Stimulated activated CD4-positive, alpha-beta T cell treated with anti-CD3 and anti-CD28 coated beads, Interleukin-1b, Interleukin-23, amount 100 ng/mL, for 4 hours (primary cell): ENCODE measurements at places on chromosomes 13 and 19.

DNA sequence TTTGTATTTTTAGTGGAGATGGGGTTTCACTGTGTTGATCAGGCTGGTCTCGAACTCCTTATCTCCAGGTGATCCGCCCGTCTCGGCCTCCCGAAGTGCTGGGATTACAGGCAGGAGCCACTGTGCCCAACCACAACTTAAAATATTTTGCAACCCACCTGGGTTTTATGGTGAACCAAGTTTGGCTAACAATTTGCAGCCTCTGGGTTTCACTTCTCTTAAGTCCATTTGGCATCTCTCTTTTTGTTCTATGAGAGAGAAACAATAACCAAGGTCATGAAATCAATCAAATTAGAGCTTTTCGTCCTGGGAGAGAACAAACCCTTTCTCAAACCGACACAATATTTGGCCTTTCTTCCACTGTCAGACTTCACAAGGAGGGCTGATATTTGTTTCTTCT, 5.6 kb upstream of the SMAD9 start:
- no peak for DNase-seq

- DNase-seq, result no peak
Measured at GRCh38 chr13:48490241-48490640, 42.6 kb downstream of the RCBTB2 start.

GRCh38 chr19:31589109-31589508, 239.9 kb upstream of the TSHZ3 start:
- no peak for DNase-seq

- DNase-seq, result no peak
Measured at GRCh38 chr13:95470574-95471366, 81.8 kb upstream of the CLDN10 start.

GRCh38 chr19:48752496-48753365, at the start of gene FUT1:
Gene FUT1, minus strand, starts transcription at chr19:48752641. Its CDS starts 1,360 bp downstream, at chr19:48751281.
- no peak for DNase-seq

- no peak for DNase-seq
Measured at GRCh38 chr19:36152019-36152351, 262 bp downstream of the COX7A1 start.

DNA sequence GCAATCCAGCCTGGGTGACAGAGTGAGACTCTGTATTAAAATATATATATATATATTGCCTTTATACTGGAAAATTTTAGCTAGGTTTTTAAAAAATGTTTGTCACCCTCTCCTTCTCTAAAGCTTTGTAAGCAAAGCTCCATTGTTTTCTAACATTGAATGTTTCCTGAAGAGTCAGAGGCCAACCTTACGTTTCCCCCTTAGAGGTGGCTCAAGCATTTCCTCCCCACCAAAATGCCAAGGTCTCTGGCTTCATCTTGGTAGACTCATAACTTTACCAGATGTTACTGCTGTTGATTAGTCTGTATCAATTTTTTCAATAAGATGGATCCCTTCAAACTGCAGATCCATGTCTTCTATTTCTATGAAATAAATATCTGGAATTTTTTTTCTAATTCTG, 25.2 kb upstream of the IPO5 start:
- DNase-seq, result no peak

DNA sequence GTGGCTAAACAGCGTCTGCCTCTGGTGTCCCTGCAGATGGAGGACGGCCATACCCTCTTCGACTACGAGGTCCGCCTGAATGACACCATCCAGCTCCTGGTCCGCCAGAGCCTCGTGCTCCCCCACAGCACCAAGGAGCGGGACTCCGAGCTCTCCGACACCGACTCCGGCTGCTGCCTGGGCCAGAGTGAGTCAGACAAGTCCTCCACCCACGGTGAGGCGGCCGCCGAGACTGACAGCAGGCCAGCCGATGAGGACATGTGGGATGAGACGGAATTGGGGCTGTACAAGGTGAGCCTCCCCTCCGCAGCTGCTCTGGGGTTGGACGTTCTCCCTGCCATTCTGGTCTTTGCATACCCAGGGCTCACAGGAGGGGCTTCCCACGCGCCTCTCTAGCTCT, 19.9 kb downstream of the UHRF1 start:
- DNase-seq, result no peak

- DNase-seq, result no peak
Measured at GRCh38 chr13:84606616-84607015, 724.3 kb upstream of the SLITRK1 start.

DNA sequence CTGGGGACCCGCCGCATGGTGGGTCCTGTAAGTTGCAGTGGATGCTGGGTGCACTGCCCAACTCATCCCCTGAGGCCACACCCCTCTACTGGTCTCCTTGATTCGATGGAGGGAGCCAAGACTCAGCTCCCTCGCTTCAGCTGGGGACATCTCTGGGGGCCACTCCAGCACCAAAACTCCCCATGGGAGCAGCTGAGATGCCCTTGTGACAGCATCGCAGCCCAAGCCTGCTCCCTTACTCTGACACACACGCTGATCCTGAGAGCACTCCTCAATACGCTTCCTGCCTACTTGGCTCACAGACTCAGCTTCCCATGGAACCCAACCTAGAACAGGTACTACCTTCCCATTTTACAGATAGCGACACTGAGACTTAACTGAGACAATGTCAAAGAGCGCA, 56.2 kb downstream of the PEPD start:
- DNase-seq, result no peak

DNA sequence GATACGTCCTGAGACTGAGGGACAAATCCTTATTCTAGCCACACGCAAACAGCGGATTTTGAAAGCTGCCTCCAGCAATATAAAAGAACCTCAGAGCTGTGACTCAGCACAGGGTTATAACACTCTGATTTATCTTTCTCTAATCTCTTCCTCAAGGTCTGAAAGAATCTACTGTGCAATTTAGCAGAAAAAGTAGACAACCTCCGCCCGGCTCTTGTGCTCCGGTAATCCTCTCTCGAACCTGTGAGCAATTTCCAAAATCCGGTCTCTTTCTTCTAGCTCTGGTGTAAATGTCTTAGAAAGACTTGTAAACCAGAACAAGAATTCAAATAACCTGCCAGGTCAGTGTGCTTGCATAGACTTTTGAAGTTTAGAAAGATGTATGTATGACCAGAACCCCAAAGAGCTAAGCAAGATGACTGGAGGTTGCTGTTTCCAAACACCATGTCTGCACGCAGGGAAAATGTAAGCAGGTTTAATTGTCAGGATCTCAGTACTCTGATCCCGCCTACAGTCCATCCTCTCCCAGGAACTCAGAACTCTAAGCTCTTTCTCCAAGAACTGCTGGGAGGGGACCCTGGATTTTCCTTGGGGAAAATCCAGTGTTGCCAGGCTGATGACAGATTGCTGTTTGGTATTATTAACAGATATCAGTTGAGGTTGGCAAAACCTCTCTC, 338.1 kb downstream of the RFC3 start:
- no peak for DNase-seq

DNA sequence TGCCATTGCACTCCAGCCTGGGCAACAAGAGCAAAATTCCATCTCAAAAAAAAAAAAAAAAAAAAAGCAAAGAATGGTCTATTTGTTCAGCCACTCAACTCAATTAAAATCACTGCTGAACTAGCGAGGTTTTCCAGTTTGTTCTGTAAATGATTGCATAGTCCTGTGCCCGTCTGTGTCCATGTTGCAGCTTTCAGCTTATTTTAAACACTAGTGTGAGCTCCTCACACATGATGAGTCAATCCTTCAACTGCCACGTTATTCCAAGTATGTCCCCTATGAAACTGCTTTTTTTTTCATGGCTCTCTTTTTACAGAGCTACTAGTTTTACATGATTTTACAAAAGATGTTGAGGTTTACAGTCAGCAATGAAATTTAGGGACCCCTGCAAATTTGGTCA, 12.2 kb downstream of the SUGP2 start:
- no peak for DNase-seq

DNA sequence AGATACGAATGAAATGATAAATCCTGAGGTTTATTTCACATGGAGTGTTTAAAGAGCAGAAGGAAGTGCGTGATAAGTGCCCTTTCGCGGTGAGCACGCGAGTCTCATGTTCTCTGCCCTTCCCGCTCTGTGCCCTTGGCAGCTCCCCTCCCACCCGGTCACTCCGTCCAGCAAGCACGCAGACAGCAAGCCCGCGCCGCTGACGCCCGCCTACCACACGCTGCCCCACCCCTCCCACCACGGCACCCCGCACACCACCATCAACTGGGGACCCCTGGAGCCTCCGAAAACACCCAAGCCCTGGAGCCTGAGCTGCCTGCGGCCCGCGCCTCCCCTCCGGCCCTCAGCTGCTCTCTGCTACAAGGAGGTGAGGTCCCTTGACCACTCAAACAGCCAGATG, 37.4 kb upstream of the TEX29 start:
- DNase-seq, result no peak

GRCh38 chr19:12884627-12884925, 2.4 kb downstream of the KLF1 start:
- DNase-seq, result no peak

GRCh38 chr13:74068471-74068870, 65.7 kb downstream of the KLF12 start:
- no peak for DNase-seq

- peak; percentile 4 for DNase-seq
Measured at GRCh38 chr19:31054430-31054829, 294.8 kb downstream of the TSHZ3 start.

DNA sequence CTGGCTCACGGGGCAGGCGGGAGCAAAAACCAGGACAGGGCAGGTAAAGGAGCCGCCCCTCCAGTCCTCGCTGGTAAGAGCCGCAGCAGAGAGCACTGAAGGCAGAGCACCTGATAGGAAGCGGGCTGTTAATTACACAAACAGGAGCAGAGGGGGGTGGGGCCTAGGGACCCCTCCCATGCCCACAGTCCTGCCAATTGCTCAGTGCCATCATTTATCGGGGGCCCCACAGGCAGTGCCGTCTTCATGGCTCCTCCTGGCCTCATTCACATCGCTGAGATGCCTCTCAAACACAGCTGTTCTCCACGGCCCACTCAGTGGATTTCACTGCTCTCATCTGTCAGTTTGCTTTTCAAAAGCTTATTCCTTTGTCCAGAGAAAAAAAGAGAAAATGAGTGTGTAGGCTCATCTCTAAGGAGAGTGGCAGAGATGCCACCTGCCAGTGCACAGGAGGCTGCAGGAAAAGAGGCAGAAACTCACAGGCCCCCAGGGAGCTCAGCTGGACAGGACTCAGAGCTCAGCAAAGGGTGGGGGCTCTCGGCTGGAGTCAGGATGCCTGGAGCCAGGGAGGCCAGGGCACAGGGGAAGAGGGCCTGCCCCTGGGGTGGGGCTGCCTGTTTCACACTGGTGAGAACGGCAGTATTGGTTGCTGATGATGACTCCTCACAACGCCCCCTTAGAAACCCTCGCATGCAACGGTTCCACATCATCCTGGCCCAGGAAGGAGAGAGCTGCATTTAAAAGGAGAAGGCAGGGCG, 174.6 kb downstream of the COL4A1 start:
- DNase-seq, result no peak

- no peak for DNase-seq
Measured at GRCh38 chr13:111604097-111604496, 283.7 kb downstream of the TEX29 start.

DNA sequence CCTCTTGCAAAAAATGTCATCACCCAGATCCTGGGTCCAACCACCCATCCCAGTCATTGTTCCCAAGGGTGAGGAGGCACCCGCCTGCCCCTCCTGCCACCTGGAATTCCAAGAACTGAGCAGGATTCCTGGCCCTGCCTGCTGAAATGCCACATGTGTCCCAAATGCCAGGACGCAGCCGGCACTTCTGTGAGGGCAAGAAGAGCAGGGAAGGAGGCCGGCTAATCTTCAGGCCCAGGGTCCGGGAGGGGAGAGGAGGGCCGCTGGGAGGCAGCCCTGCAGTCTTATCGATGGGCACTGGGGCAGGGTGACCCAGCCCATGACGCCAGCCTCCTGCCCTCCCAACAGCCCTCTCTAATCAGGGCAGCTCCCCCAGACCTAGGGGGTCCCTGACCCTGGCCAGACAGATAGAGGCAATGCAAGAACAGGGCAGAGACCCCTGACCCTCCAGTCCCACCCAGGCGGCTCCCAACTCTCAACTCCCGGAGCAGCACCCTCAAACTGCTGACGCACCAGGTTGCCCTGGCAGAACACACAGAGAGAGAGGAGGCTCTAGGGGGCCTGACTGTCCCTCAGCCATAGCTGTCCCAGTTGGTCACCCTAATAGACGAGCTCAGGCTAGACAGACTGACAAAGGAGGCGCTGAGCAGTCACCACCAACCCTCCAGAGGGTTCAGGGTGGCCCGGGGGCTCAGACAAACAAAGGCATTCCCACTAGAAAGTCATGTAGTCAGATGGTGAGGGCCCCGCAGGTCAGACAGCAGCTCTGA, 1.5 kb downstream of the MFSD12 start:
- no peak for DNase-seq

DNA sequence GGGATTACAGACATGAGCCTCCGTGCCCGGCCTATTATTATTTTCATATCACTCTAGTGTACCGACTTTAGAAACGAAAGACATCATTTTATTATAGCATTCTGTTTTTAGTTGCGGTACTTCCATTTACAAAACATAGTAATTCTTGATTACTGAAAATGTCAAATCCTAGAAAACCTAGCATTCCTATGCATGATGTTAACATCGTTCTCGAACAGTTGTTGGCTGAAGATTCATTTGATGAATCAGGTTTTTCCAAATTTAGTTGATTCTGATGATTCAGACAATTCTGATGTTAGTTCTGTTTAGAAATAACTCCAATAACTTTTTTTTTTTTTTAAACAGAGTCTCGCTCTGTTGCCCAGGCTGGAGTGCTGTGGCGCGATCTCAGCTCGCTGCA, 11.5 kb upstream of the MTRF1 start:
- no peak for DNase-seq

GRCh38 chr13:108667205-108667604, 37.8 kb downstream of the MYO16 start:
- DNase-seq, result no peak

- DNase-seq, result no peak
Measured at GRCh38 chr19:44904426-44904994, 1.1 kb upstream of the APOE start.

DNA sequence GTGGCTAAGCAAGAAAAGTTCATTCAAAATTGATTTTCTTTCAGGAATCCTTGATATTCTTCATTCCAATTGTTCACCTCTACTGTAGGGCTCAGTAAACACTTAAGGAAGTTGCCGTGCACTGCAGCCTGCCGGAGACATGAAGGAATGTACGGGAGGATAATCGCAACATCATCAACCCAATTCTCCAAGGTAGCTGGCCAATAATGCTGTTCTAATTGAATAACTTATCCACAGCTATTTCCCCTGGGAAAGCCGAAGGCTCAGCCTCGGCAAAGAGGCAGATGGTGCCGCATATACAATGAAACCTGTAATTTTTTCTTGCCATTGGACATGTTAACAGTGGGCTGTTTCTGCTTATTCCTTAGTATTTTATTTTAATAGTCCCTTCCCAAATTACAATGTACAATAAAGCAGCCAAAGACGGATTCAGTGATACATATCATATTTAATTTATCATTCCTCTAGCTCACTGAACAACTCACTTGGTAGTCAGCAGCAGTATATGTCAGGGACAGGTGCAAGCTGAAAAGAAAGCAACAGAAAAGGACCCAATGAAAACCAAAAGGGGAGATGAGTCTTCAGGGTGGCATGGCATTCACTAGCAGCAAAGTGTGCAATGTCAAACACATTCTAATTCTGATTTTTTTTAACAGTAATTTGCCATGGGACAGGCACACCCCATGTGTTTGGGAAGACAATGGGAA, 420.5 kb upstream of the KLF12 start:
- no peak for DNase-seq
